ENCODE measurements at places on chromosomes 1 and 21. TPM values are rescaled to one million over a fixed set of nuclear protein-coding genes. Genes with fewer than 3 reads are reported as not detected.

ZNF683 gene
- not detected for total RNA-seq

FCRL5 gene
- total RNA-seq: not detected

S100A16 gene
- 364 TPM for total RNA-seq

B3GALT2 gene
- total RNA-seq: not detected

- DNase-seq: no peak
These were observed 683 bp upstream of the DMAP1 start for GRCh38 chr1:44212355-44213221.

- DNase-seq: no peak
These were observed 43.1 kb downstream of the PTPRU start for GRCh38 chr1:29279406-29279805.

GRCh38 chr1:97247196-97247595, 525.6 kb downstream of the PTBP2 start:
- DNase-seq: no peak

- DNase-seq: no peak
These were observed 251.6 kb downstream of the AKT3 start for GRCh38 chr1:243598433-243598832.
